ENCODE measurements at places on chromosomes 1 and 21. TPM values are rescaled to one million over a fixed set of nuclear protein-coding genes. Genes with fewer than 3 reads are reported as not detected.

Gene FLG
- total RNA-seq: 5,303 TPM

DNA sequence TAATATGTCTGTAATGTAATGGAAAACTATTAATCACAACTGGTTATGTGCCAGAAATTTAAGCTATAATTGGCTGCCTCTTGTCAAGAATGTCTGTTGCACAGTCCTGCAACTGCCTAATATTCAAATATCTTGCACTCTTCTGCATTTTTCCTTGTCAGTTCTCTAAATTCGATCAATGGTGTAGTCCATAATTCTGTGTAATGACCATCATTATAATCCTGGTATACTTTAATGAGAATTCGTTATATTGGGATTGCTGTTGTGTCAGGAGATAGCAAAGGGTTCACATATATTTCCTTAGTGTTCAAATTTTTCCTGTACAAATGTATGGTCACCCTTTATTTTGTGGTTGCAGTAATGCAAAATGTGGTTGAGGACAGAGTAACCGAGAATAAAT, 4.8 kb downstream of the NTNG1 start:
- DNase-seq: no peak

GRCh38 chr1:98924977-98925376, 79.7 kb downstream of the PLPPR5 start:
- no peak for DNase-seq

DNA sequence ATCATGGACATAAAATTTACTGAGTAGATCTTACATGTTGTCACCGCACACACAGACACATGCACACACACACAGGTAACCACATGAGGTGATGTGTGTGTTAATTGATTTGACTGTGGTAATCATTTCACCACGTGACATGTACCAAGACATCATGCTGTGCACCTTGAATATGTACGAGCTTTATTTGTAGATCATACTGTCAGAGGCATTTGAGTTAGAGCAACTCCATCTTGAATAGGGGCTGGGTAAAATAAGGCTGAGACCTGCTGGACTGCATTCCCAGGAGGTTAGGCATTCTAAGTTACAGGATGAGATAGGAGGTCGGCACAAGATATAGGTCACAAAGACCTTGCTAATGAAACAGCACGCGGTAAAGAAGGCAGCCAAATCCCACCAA, 31.7 kb upstream of the TRIM17 start:
- DNase-seq: no peak

DNA sequence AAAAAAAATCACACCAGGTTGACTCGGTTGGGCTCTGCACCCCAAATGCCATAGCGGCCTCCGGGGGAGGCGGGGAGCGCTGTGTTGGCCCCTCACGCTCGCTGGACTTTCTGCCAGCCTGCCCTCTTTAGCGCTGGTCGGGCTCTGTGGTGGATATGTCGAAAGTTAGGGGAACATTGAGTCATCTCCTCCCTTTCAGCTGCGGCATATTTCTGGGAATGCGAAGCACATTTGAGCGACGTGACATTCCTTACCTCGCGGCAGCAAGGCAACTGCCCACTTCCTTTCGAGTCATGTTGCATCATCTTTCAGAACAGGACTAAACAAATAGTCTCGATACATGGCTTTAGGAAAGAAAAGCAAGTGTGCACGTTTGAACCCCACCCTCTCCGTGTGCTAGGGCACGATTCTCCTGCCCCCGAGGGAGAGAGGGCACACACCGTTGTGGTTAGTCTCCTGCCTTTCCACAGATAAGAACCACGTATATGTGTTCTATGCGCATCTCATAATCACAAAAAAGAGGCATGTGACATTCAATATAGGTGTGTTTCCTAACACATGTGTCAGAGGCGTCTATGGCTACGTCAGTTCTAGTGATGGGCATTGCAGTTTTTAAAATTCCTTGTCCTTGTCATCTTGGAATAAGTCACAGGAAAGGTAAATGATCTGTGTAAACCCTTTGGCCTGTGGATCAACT, 105.9 kb upstream of the SLC45A1 start:
- peak; percentile 92 for DNase-seq
